Daoy (cell line): ENCODE measurements at places on chromosomes 11 and 22.
A peak's percentile ranks its signal among the peaks of the same experiment; 100 is the strongest.

GRCh38 chr22:28939394-28939793 lies 56.0 kb downstream of the ZNRF3 start:
- no peak for DNase-seq

- DNase-seq, result no peak
These were observed 55.3 kb downstream of the CACNA1I start for GRCh38 chr22:39625569-39626537.

DNA sequence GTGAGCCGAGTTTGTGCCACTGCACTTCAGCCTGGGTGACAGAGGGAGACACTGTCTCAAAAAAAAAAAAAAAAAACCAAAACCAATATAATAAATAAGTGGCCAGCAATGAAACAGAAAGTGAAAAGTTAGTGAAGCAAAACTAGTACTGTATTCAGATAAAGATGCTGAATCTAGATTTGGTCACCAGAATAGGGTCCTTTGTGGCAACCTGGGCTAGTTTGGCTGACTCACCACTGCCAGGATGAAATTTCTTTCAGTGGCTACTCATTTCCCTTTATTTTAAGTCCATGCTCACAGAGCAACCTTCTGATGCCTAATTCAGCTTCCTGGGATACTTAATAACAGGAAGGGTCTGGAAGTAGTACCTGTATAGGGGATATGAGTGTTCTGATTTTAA lies 26.0 kb downstream of the LIMK2 start:
- DNase-seq, result no peak

DNA sequence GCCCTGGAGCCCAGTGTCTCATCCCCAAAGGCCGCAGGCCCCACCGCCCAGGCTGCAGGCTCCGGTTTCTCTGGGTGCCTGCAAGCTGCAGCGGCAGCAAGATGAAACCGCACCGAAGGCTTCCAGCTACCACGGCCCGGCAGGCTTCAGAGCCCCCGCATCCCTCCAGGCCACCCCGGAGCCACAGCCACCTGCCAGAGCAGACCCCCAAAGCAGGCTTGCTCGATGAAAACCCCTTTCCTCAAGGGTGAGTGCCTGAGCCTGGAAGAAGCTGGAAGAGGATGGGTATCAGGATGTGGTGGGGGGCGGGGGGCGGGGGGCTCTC lies 24.5 kb upstream of the GNB1L start:
- DNase-seq, result peak; percentile 1
